ENCODE measurements at places on chromosomes 13 and 19.

GRCh38 chr19:49515767-49516166 is 3.3 kb downstream of the FCGRT start:
- DNase-seq, result no peak

DNA sequence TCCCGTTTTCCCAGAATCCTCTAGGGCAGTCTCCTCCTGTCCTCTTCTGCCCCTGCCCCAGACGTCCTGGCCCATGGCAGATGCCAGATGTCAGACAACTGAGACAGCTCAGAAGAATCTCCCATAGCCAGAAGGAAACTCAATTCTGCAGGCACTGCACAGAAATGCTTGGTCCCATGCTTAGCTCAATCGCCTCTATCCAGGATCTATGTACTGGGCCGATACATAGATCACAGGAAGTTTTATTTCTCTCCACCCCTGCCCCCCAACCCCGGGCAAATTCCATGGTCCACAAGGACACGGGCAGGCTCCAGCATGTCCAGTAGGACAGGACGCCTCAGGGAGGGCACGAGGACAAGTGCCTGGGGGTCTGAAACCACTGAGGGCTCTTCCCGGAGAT is 4.8 kb downstream of the MBD3 start:
- peak; percentile 39 for DNase-seq

DNA sequence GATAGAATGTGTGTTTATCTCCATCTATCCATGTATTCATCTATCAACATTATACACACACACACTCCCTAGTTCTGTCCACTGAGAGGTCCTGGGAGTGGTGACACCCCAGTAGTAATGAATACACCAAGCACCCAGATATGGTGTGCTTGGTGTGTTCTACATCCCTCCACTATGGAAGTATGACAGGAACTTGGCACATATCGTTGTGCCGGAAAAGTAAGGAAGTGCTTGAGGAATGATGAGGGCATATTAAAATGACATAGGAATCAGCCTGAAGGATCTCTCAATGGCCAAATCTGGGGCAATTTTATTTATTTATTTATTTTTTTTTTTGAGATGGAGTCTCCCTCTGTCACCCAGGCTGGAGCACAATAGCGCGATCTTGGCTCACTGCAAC is 28.3 kb upstream of the FBXO17 start:
- DNase-seq, result no peak

DNA sequence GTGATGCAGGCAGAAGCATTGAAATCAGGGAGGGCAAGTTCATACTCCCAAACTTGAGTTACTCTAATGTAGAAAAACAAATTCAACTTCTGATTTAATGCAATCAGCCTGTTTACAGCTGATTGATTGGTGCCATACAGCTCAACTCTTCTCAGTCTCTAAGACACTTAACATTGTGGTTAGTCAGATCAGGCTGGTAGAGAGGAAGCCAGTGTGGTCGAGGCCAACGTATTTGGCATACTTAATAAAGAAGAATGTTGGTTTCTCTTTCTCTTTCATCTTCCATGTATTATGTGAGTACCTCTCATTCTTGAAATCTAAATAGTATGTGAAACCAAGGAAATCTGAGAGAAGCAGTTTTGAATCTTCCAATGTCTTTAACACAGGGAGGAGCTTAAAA is 255.0 kb upstream of the SLITRK1 start:
- no peak for DNase-seq

GRCh38 chr13:76762721-76763120 is 123.5 kb downstream of the KCTD12 start:
- no peak for DNase-seq

GRCh38 chr19:46951171-46951986 is 68.3 kb upstream of the NPAS1 start:
- DNase-seq, result no peak

DNA sequence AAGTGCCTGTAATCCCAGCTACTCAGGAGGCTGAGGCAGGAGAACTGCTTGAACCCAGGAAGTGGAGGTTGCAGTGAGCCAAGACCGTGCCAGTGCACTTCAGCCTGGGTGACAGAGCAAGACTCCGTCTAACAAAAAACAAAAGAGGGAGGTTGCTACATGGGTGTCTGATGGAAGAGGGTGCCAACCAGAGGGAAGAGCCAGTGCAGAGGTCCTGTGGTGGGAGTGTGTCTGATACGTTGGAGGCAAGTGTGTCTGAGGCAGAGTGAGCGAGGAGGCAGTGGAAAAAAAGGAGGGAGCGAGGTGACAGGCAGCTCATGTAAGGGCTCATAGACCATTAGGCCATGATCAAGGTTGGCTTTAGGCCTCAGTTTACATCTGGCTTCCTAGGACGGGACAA is 6.8 kb downstream of the PDE4A start:
- no peak for DNase-seq

GRCh38 chr19:39083983-39084731 is at the start of gene ACP7:
Gene ACP7 (plus strand): TSS chr19:39084368. CDS start chr19:39085270, 902 bp downstream.
- DNase-seq, result no peak

DNA sequence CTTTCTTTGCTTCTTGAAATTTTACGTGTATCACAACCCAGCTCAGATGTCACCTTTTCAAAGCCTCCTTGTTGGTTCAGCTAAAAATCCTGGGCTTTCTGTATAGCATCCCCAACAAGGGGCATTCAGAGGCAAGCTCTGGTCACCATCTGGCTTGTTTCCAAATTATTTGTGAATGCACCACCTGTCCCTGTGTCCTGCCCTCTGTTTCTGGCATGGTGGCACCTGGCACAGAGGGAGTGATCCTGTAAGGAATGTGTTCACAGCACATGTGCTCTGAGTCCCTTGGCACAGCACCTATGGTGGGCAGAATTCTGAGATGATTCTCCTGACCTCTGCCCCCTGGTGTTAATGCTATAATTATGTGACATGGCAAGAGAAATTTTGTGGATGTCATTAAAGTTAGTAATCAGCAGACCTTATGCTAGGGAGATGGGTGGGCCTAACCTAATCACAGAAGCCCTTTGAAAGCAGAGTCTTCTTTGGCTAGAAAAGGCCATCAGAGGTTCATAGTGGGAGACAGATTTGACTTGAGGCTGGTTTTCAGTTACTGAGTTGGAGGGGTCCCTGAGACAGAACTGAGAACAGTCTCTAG is 76.3 kb downstream of the ZNF429 start:
- no peak for DNase-seq

- no peak for DNase-seq
Observed at GRCh38 chr13:107554460-107554859, 660.9 kb downstream of the LIG4 start.

- DNase-seq, result peak; percentile 81
Observed at GRCh38 chr13:21670006-21670882, 629 bp upstream of the FGF9 start.

GRCh38 chr13:50115695-50116094 is 100.5 kb downstream of the KCNRG start:
- DNase-seq, result no peak

GRCh38 chr13:98335721-98336120 is 158.7 kb upstream of the RNF113B start:
- DNase-seq, result no peak

Measured in NCI-H524 (cell line).